Stimulated activated CD4-positive, alpha-beta T cell treated with anti-CD3 and anti-CD28 coated beads, Interleukin-4, amount 100 ng/mL, for 4 hours (primary cell): ENCODE measurements at places on chromosomes 7 and 10.

- DNase-seq: no peak
Measured at GRCh38 chr7:462173-463103, 57.2 kb downstream of the PDGFA start.

- no peak for DNase-seq
Measured at GRCh38 chr7:15305002-15305600, 256.7 kb downstream of the AGMO start.

- DNase-seq: no peak
Measured at GRCh38 chr10:28906415-28906814, 229.1 kb downstream of the BAMBI start.

GRCh38 chr10:28120795-28121194 is 121.9 kb upstream of the ODAD2 start:
- no peak for DNase-seq
